ENCODE measurements at places on chromosomes 16 and 17.

GRCh38 chr16:1152651-1153259 lies at the start of gene CACNA1H:
TSS of gene CACNA1H (plus strand) at chr16:1153106. CDS start at chr16:1153738, 632 bp downstream.
- no peak for DNase-seq

DNA sequence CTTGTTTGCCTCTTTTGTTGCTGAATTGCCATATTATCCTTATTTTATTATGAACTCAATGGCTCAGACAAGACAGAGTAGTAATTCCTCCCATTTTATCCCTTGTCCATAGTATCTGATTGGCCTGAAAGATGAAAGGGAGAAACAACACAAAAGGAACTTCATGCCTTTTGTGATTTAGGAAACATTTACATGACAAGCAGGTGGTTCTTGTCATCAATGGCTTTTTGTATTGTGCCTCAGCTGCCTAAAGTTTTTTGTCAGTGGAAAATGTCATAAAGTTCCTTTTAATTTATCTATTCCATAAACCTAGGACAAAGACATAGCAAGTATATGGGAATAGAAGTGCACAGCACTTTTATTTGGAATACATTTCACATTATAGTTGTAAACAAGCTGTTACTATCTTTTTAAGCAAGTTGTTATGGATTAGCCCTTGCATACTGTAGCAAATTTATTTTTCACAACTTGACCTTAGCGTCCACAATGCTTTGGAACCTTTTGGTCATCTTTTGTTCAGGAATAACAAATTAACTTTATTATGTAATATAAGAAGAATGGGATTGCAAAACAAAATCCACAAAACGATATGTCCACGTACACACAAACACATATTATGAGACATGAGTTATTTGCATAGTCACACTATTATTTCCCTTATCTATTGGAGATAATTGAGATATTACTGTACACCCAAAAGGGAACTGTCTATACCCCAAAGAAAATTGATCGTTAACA lies 12.4 kb upstream of the MPHOSPH6 start:
- DNase-seq = no peak

- no peak for DNase-seq
These were observed 23.2 kb upstream of the C16orf74 start for GRCh38 chr16:85774136-85774535.

DNA sequence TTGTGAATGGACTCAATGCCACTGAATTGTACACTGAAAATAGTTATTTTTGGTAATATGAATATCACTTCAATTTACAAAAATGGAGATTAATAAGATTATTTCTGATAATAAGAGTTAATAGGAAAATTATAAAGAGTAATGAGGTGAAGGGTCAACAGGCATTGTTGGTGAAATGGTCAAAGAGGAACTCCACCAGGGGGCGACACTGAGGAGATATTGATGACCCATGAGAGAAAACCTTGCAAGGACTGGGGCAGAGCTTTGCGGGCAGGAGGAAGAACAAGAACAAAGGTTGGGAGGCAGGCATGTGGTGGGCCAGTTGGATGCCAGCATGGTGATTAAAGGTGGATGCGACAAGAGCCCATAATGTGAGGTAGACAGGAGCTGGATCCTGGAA lies 74.0 kb upstream of the XYLT1 start:
- no peak for DNase-seq

DNA sequence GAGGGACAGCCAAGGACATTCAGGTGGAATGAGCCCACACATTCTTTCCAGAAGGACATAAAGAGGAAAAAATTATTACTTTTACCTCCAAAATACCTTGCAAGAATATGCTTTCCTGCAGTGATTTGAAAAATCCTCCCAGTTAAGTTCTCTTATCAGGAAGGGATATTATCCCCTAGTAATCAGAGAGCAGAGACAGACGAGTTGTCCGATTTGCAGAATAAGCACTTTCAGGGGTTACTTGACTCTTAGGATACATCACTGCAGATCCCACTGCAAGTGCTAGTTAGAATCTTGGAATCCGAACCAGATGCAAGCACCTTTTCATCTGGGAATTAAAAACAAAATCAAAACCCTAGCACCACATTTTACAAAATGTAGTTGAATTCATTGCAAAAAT lies 33.6 kb downstream of the FOXL1 start:
- no peak for DNase-seq

DNA sequence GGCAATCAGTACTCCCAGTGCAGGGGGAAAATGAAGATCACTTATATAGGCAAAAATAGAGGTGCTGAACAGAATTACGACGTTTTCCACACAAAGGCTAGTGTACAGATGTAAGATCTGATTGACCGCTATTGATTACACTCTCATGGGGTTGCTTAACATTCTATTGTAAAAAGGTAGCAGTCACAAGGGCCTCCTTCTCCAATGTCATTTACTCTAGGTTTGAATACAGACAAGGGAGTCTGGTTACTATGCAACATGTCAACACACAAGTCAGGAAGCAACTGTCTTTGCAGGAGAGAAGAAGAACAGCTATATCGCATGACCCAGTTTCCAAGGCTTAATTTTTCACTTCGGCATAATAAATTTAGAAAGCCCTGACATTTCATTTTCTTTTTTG lies 7.9 kb downstream of the KRT37 start:
- no peak for DNase-seq

GRCh38 chr16:17370731-17371285 lies 100.0 kb downstream of the XYLT1 start:
- DNase-seq = no peak

- no peak for DNase-seq
These were observed 2.6 kb downstream of the CAMKK1 start for GRCh38 chr17:3890082-3890877.

DNA sequence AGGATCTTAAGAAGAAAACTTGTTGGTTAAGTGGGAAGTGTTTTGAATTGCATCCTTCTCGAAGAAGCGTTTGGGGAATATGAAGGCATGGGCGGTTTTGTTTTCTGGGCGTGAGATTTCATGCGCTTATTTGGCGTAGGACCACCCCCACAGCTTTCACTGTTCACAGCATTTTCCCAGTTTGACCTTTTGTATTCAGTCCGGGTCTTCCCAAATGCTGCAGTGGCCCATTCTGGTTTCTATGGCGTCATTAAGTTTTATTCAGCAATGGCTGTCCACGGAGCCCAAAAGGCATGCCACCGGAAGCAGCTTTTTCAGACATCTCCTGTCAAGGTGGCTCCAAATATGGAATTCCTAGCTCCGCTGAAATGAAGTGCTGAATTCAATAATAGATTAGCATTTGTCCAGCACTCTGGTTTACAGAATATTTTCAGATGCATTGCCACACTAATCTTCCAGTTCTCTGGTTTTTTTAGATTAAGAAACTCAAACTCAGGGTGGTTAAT lies 90.6 kb upstream of the FBXO47 start:
- no peak for DNase-seq

DNA sequence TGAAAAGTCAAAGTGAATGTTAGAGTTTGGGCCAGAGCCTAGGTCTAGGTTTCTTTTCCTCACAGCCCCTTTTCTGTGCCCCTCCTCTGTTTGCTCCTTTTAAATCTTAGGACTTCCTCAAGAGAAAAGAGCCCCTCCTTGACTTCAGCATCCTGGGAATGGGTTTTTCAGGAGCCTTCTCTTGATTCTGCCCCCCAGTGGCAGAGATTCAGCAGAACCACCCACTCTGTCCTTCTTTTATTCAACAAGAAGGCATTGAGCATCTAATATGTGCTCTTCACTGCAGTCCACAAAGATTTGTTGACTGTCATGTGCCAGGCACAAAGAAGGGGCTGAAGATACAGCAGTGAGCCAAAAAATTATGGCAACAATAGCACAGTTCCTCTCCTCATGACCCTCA lies 270.8 kb upstream of the CDH5 start:
- DNase-seq = no peak

DNA sequence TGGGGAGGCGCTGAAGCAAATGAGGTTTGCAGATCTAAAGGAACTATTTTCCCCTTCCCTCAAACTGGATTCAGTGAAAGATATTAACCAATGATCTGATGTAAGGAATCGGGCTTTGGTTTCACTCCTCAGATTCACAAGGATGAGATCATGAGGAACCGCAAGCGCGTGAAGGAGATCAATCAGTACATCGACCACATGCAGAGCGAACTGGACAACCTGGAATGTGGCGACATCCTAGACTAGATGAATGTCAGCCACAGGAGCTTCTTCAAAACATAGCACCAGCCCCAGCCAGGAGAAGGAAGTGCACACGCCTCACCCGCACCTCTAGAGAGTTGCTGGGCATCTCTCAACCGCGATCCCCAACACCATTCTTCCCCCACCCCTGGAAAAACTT lies 22.5 kb downstream of the ATPAF2 start:
- no peak for DNase-seq

DNA sequence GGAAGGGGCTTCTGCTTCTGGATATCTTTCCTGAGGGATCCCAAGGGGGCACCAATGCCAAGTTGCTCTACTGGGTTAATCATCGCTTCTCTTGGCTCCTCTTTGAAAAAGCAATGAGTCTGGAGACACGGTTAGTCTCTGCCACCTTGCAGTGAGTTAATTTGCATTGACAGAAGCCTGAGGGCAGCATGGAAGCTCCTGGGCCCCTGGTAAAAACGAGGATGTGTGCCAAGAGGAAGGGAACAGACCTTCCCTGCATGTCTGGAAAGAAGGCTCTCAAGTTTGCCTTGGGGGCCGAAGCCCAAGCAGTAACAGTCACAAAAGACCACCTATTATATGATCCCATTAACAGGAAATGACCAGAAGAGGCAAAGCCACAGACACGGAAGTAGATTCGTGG lies 86.7 kb downstream of the IRX5 start:
- no peak for DNase-seq

- DNase-seq = no peak
These were observed 67.5 kb downstream of the IQCK start for GRCh38 chr16:19785512-19786130.

DNA sequence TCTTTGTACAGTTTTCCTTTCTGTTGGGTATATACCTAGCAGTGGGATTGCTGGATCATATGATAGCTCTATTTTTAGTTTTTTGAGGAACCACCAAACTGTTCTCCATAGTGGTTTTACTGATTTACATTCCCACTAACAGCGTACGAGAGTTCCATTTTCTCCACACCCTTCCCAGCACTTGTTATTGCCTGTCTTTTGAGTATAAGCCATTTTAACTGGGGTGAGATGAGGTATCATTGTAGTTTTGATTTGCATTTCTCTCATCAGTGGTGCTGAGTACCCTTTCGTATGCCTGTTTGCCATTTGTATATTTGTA lies 887 bp upstream of the EVI2B start:
- no peak for DNase-seq

DNA sequence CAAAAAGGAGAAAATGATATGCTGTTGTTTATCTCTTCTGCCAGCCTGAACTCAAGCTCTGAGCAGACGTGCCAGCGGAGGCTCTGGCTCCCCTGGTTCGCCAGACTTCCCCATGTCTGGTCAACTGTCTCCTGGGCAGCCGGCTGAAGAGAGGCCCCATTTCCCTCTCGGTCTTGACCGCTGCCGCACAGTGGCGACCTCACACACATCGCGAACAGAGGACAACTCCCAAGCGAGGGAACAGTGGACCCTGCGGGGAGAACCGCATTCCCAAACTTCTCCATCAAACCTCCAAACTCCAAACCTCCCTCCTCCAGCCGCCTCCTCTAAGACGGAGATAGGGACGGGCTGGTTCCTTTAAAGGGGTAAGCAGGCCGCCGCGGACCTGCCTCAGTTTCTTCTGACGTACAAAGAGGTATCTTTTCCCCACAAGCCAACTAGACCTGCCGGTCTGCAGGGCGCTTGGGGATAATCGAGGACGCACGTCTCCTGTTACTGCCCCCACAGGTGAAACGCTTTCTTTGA lies 24.9 kb upstream of the RFFL start:
- DNase-seq = no peak

DNA sequence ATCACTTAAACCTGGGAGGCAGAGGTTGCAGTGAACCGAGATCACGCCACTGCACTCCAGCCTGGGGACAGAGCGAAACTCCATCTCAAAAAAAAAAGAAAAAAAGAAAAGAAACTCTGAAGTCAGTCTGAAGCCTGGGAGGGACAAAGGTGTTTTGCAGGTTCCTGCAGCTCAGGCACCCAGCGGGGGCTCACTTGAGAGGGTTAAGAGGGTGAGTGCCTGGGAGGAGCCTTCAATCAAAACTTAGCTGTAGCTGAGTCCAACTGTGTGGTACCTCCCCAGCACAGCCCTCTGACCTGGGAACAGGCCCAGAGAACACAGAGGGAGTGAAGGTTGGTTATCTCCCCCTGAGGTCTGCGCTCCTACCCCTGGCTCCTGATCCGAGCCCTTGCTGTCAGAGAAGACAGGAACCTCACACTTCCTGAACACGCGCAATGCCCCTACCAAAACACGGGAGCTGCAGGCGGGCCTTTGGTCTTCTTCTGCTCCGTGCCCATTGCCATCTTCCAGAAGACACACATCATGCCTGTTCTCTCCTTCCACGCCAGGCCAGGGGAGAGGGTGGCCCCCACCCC lies 20.4 kb upstream of the ZC3H18 start:
- no peak for DNase-seq

DNA sequence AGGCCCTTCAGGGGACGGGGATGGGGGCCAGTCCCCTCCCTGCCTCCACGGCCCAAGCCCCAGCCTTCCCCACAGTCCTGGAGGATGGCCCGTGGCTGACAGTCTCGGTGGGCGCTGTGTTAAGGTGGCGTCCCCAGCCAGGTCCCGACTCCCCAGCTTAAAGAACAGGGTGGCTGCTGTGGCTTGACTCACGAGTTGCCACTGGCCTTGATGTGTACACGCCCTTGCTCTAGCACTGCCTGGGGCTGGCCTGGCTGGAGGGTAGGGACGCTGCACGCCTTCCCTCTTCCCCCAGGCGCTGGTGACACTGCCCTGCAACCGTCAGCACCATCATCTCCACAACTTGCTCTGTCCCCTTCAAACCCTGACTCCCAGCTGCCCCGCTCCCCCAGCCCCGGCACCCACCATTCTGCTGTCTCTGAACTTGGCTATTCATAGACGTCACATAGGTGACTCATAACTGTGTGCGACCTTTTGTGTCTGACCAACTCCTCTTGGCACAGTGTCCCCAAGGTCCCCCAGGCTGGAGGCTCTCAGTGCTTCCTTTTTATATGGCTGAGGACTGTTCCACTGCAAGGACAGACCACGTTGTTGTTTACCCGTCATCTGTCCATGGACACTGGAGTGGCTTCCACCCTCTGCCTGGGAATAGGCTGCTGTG lies 6.3 kb downstream of the GNPTG start:
- no peak for DNase-seq

GRCh38 chr16:22092143-22092933 lies at the start of gene VWA3A:
TSS of gene VWA3A (plus strand) at chr16:22092541. CDS start at chr16:22092638, 97 bp downstream.
- peak; percentile 21 for DNase-seq

DNA sequence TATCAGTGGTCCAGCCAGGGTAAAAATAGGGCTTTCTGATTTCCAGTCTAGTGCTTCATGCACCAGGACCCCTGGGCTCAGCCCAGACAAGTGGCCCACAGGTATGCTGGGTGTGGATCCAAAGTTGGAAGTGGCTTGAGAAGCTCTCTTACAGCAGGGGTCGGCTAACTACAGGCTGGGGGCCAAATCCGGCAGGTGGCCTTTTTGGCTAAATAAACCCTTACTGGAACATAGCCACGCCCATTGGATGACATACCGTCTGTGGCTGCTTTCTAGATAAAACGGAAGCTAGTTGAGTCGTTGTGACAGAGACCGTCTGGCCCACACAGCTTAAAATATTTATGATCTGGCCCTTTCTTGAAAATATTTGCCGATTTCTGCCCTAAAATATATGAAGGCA lies 119.0 kb upstream of the CDC42EP4 start:
- no peak for DNase-seq

- DNase-seq = no peak
These were observed 27.3 kb downstream of the KDM8 start for GRCh38 chr16:27230562-27231001.

- no peak for DNase-seq
These were observed 566.6 kb upstream of the CDH8 start for GRCh38 chr16:62602790-62603189.

Data from AG09309 (cell line).